ENCODE measurements at places on chromosomes 6 and 20.

DNA sequence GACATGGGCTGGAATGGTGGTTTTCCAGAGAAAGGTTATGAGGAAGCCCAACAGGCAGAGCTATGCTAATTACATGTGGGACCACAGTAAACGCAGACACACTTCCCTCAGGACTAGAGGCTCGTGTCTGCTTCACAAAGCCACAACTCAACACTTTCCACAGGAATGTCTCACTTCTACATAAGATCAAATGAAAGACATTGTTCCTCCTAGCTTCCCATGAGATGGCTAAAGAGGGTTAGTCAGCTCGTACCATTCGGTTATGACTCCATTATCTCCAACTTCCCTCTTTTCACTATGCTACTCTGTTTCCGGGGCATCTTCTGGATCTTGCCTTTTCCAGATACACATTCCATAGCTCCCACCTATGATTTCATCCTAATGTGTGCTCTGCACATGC lies 29.1 kb upstream of the ZC3H12D start:
- H3K4me1 ChIP-seq, result no peaks in the 10 kb centered on the region
- H3K27me3 ChIP-seq, result no peaks in the 10 kb centered on the region
- DNase-seq, result no peak
- H3K4me3 ChIP-seq, result no peak overlapping the region
- H3K27ac ChIP-seq, result no peak overlapping the region
- peaks cover 3% of the 10 kb centered on the region for H3K36me3 ChIP-seq

GRCh38 chr20:57579331-57579897 lies 18.5 kb downstream of the PCK1 start:
- DNase-seq, result no peak
- H3K27me3 ChIP-seq, result no peaks in the 10 kb centered on the region
- no peak overlapping the region for H3K27ac ChIP-seq
- H3K4me1 ChIP-seq, result no peaks in the 10 kb centered on the region
- no peaks in the 10 kb centered on the region for H3K36me3 ChIP-seq
- no peak overlapping the region for H3K4me3 ChIP-seq

DNA sequence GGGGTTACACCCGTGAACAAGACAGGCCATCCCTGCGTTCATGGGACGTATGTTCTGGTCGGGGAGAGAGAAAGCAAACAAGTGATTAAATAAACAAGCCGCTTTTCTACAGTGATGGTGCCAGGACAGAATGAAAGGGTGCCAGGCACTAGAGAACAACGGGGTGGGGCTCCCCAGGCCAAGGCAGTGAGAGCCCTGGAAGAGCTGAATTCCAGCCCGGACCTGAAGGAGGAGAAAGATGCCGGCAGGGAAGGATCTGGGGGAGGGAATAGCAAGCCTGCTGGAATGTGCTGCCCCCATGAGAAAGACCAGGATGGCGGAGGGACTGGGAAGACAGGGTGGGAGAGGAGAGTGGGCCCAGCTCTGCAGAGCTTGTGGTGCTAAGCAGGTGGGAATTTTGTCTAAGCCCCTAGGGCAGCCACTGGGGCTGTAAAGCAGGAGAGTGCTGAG lies 7.5 kb downstream of the SNAI1 start:
- no peak for DNase-seq
- peaks cover 18% of the 10 kb centered on the region for H3K36me3 ChIP-seq
- H3K27me3 ChIP-seq, result no peaks in the 10 kb centered on the region
- H3K4me3 ChIP-seq, result no peak overlapping the region
- no peak overlapping the region for H3K27ac ChIP-seq

- H3K27me3 ChIP-seq, result no peaks in the 10 kb centered on the region
- no peak for DNase-seq
- H3K36me3 ChIP-seq, result peaks cover 6% of the 10 kb centered on the region
- H3K27ac ChIP-seq, result no peak overlapping the region
- H3K4me1 ChIP-seq, result no peaks in the 10 kb centered on the region
Observed at GRCh38 chr6:88823998-88824397, 139.4 kb downstream of the RNGTT start.

DNA sequence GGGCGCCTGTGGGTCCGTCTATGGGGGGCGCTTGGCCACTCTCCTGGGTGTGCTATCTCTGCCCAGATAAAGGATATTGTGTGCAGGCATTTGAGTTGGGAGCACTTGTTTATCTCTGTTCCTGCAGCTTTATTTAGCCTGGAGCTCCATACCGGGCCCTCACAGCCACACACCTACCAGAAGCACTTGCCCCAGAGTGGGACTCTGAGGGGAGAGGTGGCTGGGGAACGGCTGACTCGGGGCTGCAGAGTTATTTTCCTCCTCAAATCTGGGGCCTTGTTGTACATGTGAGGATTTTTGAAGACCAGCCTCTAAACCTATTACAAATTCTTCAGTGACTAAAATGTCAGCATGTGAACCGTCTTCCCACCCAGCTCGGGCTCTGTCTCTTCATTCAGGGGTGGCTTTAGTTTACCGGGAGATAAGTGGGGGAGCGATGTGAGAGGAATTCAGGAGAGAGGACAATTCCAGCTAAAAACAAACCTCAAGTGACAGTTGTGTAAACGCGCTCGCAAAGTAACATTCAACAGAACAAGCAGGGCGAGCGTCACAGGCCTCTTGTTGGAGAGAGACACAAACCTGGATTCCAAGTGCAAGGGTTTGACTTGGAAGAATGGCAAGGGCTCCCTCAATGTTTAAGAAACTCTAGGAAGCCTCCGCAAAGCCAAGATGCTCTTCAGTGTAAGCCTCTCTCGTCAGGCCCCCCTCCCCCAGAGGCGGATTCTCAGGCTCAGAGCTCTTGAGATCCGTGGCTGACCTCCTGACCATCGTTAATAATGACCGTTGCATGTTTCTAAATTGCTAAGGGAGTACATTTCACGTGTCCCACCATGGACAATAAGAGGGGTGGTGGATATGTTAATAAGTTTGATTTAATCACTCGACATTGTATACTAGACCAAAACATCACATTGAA lies 548.9 kb downstream of the QKI start:
- H3K4me1 ChIP-seq, result no peaks in the 10 kb centered on the region
- H3K36me3 ChIP-seq, result no peaks in the 10 kb centered on the region
- no peak for DNase-seq
- no peak overlapping the region for H3K4me3 ChIP-seq

DNA sequence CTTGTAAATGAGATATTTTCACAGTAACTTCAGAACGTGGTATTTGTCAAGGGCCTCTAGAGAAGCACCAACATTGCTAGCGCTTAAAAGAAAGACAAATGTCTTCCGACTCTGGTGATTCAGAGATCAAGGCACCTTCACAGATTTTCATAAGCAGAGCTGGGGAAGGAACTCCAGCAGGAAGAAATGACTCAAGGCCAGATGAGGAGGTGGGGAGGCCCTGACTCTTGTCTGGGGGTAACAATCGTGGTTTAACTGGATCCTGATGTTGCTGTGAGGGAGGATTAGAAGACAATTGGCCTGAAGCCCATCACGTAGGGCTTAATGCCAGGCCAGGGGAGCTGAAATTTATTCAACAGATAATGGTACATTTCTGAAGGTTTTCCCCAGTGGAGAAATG lies 122.9 kb upstream of the QKI start:
- H3K36me3 ChIP-seq, result no peaks in the 10 kb centered on the region
- no peak for DNase-seq
- H3K27ac ChIP-seq, result no peak overlapping the region
- H3K4me3 ChIP-seq, result no peak overlapping the region
- H3K4me1 ChIP-seq, result no peaks in the 10 kb centered on the region

DNA sequence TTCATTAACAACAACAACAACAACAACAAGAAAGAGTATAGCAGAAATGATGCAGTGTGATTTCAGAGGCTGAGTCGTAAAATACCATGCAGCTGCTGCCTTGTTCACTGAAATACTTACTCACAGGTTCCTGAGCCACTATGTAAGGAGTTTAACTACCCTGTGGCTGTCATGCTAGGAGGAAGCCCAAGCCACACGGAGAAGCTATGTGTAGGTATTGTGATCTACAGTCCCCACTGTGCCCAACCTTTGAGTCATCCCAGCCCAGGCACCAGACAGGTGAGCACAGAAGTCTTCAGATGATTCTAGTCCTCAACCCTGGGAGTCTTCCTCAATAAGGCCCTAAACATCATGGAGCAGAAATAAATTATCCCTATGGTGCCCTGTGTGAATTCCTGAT lies 14.6 kb upstream of the RALY start:
- H3K27ac ChIP-seq, result no peak overlapping the region
- H3K27me3 ChIP-seq, result no peaks in the 10 kb centered on the region
- DNase-seq, result no peak
- no peaks in the 10 kb centered on the region for H3K36me3 ChIP-seq
- no peak overlapping the region for H3K4me3 ChIP-seq

- H3K27ac ChIP-seq, result no peak overlapping the region
- DNase-seq, result no peak
- H3K4me1 ChIP-seq, result peaks cover 5% of the 10 kb centered on the region
- H3K36me3 ChIP-seq, result no peaks in the 10 kb centered on the region
- no peaks in the 10 kb centered on the region for H3K27me3 ChIP-seq
Observed at GRCh38 chr20:50302341-50303057, 111.9 kb downstream of the CEBPB start.
